ENCODE measurements at places on chromosomes 1 and 21.
A peak's percentile ranks its signal among the peaks of the same experiment; 100 is the strongest.

GRCh38 chr1:175287377-175287776 lies 94.8 kb upstream of the KIAA0040 start:
- no peak for DNase-seq

GRCh38 chr1:43979528-43980254 lies 681 bp downstream of the B4GALT2 start:
- DNase-seq = no peak

- peak; percentile 60 for DNase-seq
Measured at GRCh38 chr1:81221564-81221963, 579.2 kb upstream of the ADGRL2 start.

- DNase-seq = no peak
Measured at GRCh38 chr1:206631085-206631509, 4.2 kb upstream of the DYRK3 start.

GRCh38 chr1:153260585-153261280 lies 1.2 kb downstream of the LORICRIN start:
- no peak for DNase-seq

- DNase-seq = no peak
Measured at GRCh38 chr1:201944639-201945038, 1.7 kb downstream of the LMOD1 start.

DNA sequence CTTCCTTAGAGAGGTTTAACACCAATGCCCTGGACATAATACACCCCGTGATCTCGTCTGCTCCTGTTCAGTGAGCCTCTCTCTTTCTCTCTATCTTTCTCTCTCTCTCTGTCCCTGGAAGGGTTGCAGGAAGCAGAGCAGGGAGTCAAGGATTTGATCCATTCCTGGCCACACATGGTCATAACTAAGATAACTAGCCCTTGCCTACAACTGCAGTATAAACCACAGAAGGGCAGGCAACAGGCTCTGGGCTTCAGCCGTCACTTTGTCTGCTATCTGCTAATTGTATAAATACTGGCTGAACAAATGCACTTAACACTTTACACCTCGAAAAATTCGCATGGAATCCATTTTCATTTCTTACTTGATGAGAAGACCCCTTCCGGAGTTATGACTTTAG lies 357.5 kb upstream of the RUNX1 start:
- DNase-seq = no peak

DNA sequence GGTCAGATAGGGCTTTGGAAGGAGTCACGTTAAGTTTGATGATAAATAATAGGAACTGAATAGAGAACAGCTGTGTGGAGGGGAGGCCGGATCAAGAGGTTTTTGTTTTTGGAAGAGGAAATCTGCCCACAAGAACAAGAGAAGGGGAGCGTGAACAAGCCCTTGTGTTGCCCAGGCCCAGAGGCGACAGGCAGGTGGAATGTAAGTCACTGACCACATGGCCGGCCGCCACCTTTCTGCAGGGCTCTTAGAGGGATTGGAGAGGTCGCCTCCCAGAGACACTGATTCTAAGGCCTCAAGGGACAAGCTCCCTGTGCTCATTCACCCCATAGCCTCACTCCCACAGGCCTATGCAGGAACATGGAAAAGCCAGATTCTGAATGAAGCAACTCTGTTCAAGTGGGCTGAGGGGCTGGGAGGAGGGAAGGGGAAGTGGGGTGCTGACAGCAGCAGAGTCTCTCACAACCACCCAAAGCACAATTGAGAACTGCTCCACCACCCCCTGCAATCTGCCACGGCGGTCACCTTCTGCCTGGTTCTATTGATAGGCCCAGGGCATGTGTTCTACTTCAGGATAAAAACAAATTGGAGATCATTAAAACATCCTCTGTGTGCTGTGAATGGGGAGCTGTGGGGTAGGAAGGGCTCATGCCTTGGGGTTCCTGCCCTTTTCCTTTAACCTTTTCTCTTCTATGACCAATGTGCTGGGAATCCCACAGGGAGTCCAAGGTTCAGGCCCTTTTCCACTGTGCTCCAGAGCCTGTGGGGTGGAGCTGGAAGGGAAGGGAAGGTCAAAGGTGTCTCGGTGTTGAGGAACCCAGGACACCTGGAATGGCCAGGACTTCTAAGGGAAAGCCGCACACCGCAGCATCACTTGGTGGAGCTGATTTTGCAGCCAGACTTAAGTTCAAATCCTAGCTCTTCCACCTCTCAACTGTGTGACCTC lies 63.3 kb upstream of the PARP1 start:
- DNase-seq = no peak

DNA sequence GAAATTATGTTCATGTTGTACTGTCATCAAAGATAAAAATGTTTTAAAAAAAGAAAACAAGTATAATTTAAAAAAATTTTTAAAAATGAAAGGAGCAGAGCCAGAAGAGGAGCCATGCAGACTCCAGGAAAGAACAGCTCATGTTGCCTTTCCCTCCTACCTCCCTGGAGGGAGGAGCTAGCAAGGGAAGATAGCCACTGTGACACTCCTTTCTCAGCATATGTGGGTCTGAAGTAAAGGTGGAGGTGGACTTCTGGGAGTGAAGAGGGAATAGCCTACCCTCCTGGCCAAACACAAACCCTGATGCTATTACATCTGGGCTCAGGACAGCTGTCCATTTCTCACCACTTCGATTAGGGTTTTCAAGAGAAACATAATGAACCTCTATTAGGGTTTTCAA lies 54.2 kb downstream of the SLC2A1 start:
- no peak for DNase-seq

- no peak for DNase-seq
Measured at GRCh38 chr1:241579434-241579833, 47.3 kb downstream of the KMO start.

GRCh38 chr1:59354709-59355337 lies 57.9 kb downstream of the FGGY start:
- no peak for DNase-seq

- no peak for DNase-seq
Measured at GRCh38 chr21:15289896-15290841, 225.4 kb upstream of the NRIP1 start.

GRCh38 chr1:238324211-238324864 lies 433.6 kb upstream of the ZP4 start:
- no peak for DNase-seq

DNA sequence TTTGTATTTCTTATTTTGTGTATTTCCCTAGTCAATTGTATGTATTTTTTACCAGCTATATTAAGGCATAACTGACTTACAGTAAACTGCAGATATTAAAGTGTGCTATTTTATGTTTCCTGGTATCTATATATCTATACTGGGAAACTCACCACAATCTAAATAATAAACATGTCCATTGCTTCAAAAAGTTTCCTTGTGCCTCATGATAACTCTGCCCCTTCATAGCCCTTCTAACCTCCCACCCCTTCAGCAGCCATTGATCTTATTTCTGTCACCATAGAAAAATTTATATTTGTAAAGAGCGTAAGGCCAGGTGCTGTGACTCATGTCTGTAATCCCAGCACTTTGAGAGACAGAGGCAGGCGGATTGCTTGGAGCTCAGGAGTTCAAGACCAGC lies 9.3 kb upstream of the RRP15 start:
- DNase-seq = no peak

- no peak for DNase-seq
Measured at GRCh38 chr21:14452727-14453241, 69.8 kb upstream of the HSPA13 start.

DNA sequence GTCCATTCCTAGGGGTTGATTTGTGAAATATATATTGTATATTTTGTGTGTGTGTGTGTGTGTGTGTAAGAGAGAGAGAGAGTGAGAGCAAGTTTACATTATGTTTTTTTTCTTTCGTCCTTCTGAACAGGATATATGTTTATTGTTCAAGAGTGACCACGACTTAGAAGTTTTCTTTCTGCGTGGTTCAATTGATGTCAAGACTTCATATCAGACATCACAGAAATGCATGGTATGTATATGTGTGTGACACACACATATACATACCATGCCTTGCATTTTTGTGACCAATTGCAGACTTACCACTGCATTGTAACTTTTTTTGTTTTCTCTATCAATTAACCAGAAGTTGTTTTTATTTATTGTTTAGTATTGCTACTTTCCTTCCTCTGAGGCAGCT lies 2.5 kb downstream of the RASAL2 start:
- no peak for DNase-seq

GRCh38 chr1:70616946-70617345 lies 205.9 kb downstream of the CTH start:
- DNase-seq = no peak

GRCh38 chr1:11062965-11063401 lies 3.2 kb upstream of the SRM start:
- peak; percentile 28 for DNase-seq

DNA sequence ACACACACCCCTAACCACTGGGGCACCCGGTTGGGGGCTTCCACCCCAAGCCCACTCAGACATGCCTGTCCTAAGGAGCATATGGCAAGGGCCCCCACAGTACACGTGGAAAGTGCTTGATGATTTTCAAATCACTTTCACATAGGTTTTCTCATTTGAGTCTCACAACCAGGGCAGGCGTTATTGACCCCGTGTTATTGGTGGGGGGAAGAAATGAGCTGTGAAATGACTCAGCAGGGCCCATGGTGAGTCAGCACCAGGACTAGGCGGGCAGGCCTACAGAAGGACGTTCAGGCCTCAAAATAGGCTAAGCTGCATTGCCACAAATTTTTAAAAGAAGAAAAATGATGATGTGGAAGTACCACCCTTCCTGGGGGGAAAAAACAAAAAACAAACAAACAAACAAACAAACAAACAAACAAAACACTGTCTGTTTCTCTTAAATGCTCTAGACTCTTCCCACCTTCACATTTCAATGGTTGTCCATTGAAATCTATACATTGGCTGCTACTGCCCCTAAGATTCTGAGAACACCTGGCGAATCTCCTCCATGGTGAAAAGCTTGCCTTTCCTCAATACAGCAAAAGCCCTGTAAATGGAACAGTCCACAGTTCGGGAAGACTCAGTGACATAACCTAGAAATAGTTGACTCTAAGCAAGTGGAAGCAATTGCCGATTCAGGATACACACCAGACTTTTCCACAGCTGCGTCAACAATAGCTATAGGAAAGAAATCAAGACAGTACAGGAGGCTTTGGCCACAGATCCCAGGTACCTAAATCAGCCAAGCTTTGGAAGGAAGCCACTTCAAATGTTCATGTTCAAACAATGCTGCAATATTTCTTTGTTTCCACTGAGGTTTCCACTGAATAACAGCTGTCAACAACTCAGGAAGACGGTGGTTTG lies 234.7 kb downstream of the TOMM20 start:
- DNase-seq = no peak

DNA sequence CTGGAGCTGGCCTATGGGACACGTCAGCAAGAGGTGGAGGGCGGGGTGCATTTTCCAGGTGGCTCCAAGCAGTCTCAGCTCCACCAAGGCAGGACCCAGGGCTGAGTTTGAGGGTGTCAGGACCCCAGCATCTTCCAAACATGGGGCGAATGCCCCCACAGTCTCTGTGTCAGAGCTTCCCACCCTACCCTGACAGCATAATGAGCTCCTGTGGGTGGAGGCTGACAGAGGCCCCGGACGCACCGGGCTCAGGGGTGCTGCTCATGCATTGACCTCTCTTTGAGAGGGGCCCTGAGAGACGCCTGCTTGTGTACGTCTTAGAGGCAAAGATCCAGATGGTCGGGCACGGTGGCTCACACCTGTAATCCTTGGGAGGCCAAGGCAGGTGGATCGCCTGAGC lies 37.2 kb downstream of the SLC2A7 start:
- no peak for DNase-seq

DNA sequence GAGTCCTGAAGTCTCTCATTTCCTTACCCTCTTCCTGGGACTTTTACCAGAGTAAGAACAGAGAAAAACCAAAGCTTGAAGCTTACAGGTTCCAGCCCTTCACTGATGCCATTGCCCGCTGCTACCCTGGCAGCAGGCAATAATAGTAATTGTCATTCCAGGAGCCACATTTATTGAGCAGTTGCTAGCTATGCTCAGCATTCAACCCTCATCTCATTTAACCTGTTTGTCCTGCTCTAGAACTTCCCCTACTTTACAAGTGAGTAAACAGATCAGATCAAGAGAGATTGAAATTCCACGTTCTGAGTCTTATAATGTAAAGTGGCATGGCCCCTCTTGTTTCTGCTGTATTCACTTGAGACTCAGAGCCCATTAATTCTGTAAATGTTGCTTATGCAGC lies 80.4 kb downstream of the ATP1A1 start:
- DNase-seq = no peak

GRCh38 chr1:95127380-95127779 lies 10.2 kb downstream of the TLCD4 start:
- no peak for DNase-seq

GRCh38 chr1:54096227-54096876 lies 42.9 kb downstream of the TCEANC2 start:
- DNase-seq = no peak

- DNase-seq = no peak
Measured at GRCh38 chr1:169941982-169942830, 48.5 kb upstream of the SCYL3 start.

- DNase-seq = no peak
Measured at GRCh38 chr1:85137660-85138059, 63.2 kb downstream of the SYDE2 start.

DNA sequence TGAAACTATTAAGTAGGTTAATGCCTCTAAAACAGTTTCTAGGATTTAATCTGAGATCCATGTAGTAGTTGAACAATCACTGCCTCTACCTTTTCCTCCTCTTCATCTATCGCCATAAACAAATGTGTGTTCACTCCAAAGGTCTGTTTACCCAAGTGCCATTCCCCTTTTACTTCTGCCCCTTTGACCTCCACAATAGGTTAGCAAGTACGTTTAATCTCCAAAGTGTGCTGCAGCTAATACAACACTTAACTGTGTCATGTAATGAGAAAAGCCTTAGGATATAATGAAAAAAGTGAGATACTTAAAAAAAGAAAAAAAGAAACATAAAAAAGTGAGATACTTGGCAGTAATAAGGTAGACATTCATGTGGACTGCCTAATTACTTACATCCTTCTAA lies 28.2 kb downstream of the GPBP1L1 start:
- no peak for DNase-seq

- no peak for DNase-seq
Measured at GRCh38 chr1:26154750-26155149, 4.1 kb upstream of the FAM110D start.

- no peak for DNase-seq
Measured at GRCh38 chr1:150890033-150890416, 3.1 kb downstream of the CTXND2 start.

DNA sequence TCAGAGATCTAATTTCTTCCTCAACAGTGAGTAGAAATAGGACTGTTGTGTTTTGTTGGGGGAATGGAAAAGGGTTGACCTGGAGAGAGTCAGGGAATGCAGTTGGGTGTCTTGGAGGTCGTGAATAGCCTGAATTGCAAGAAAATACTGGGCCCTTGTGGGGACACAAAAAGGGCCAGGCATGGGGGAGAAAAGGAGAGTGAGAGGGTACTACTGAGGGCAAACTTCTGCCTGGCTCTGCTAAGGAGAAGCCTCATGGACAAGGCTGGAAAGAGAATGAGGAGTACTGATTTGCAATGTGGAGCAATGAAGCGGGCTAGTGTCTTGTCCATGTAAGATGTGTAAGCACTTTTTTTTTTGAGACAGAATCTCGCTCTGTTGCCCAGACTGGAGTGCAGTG lies 96.2 kb upstream of the IRF2BP2 start:
- no peak for DNase-seq
